Stimulated activated CD8-positive, alpha-beta memory T cell treated with anti-CD3 and anti-CD28 coated beads, Interleukin-7, amount 100 ng/mL, for 1 hour (primary cell): ENCODE measurements at places on chromosomes 6 and 20.

DNA sequence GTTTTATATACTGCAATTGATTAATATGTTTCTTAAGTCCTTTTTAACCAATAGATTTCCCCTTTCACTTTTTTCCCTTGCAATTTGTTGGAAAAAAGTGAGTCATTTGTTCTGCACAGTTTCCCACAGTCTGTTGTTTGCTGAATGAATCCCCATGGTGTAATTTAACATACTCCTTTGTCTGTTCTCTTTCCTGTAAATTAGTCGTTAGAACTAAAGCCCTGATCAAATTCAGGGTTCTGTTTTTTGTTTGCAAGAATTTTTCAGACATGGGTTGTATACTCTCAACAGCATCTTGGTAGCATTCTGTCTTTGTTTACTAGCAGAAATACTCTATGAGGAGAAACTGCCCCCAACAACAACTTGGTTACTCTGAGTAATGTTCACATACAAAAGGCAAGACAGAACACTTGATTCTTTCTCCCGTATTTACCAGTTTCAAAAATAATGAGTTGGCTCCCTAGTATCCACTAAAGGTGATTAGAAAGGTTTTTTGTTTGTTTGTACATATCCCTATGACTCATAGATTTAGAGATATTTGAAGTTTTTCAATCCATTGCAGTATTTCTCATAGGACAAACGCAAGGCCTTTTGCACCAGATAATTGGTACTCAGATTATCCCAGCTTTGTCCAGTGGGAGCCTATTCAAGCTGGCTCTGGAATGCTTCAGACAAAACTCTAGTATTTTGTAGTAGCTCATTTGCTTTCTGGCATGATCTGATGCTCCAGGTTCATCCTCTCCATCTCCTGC, 16.5 kb downstream of the BLOC1S5 start:
- no peak for DNase-seq

GRCh38 chr6:22656706-22657351, 87.5 kb downstream of the HDGFL1 start:
- no peak for DNase-seq

- DNase-seq, result no peak
Observed at GRCh38 chr20:18284805-18285533, 3.4 kb upstream of the ZNF133 start.

- DNase-seq, result no peak
Observed at GRCh38 chr6:11875325-11876109, 96.9 kb upstream of the ADTRP start.

DNA sequence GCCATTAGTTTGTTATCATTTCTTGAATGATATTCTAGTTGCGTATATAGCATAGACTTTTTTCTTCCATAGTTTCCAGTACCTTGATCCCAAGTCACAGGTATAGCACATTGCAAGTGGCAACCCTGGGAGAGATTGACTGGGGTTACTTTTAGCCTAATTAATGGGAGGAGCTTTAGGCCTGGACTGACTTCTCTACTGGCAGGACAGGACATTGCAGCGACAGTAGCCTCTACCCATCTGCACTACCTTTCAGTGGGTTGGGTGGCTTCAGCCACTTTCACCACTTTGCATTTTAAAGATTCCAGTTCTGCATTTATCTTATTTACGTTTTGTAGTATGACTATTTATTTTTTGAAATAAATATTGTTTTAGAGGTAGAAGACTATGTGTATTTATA, 320.3 kb downstream of the RIMS1 start:
- DNase-seq, result no peak

DNA sequence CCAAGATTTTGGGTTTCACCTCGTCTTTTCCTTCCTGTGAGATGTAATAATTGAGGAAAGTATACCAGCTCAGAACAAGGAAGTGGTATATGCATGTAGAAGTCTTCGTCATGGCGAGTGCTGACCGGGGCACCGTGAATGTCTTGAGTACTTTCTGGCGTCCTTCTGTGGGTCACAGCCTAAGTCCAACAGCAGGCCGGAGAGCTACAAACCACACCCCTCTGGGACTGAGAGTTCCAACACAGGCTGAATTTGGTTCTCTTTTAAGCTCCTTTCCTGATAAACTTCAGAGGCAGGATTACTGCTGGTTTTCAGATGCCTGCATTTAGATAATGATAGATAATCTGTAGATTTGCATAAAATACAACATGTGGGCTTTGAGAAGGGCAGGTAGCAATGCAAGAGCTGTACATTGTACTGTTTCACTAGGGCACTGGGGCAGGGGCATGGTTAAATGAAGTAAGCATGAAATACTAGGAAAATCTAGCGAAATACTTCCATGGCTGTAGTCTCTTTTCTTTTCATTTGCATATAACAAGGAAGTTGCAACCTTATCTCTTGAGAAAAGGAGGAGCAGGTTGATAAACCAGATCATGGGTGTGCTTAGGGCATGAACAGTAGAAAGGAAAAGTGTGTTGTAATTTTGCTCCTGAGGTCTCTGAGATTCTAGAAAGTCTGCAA, at the start of gene ADTRP:
TSS of gene ADTRP (minus strand) at position 156 of the 681 bp plus-strand sequence. CDS start at position 112, 44 bp downstream.
- no peak for DNase-seq

GRCh38 chr6:99189823-99190721, 159.4 kb downstream of the FAXC start:
- DNase-seq, result no peak
